ENCODE measurements at places on chromosomes 3 and 15.
A peak's percentile ranks its signal among the peaks of the same experiment; 100 is the strongest.

GRCh38 chr15:63234451-63234870, 42.9 kb upstream of the APH1B start:
- no peak for DNase-seq

DNA sequence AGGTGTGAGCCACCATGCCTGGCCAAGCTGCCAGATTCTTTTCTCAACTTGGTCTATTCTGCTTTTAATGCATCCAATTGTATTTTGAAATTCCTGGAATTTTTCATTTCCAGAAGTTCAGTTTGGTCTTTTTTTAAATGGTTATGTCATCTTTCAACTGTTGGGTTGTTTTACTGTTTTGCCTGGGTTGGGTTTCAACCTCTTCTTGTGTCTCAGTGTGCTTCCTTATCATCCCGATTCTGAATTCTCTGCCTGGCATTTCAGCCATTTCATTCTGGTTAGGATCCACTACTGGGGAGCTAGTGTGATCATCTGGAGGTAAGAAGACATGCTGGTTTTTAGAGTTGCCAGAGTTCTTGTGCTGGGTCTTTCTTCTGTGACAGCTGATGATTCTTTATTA, 61.5 kb downstream of the LRRC49 start:
- DNase-seq = no peak

DNA sequence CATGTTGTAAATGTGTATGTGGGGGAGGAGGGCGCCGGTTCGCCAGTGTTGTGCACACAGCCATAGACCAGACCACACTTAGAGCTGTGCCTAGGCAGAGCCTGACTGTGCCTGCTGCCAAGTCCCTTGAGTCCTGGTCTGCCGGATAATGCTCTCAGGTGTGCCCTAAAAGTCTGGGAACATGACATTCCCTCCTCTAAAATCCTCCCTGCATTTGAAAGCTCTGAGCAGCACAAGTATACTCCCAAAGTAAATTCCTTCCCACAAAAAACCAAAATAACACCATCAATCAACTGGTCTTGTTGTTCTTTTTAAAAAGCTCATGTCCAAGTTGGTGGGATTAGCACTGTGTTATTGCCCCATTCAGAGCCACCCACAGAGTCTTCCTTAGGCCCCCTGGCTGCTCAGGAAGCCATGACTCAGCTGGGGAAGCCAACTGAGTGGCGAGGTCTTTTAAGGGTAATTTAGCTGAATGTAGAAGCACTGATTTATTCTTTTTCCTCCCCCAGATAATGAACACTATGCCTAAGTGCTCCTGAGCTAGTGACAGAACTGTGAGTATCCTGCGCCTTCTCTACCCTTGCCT, 147.8 kb upstream of the MCTP2 start:
- DNase-seq = no peak

GRCh38 chr15:74328331-74329056, 39.0 kb downstream of the CYP11A1 start:
- no peak for DNase-seq

DNA sequence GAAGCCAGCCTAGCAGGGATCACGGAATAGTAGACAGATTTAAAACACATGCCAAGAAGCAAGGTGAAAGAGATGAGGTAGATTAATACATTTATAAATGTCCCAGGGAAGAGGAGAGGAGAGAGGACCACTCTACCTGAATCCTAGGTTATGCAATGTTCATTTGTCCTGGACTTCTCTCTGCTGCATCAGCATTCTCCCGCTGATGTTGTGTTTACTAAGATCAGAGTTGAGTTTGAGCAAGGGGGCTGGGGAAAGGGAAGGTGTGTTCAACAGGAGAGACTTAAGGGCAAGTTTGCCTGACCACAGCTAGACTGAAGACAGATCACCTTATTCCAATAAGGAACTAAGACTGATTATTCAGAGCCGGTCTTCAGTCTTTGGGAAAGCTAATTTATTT, 1.1 kb upstream of the KPNA1 start:
- no peak for DNase-seq

DNA sequence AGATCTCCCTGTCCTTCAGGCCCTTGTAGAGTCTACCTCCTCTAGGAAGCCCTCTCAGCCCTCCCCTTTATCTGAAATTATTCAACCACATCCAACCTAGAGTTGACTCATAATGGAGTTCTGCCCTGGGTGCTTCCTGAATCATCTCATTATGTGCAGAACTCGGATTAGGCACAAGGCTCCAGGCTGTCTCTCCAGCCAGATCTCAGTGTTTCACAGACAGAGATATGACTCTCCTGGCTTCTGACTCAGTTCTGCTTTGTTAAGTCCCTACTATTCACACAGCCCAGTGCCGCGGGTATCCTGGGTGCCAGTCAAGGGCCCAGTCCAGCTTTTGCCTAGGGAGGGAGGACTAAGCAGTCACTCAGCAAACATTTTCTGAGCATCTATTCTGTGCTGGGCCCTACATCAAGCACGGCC, 9.3 kb downstream of the STRA6 start:
- DNase-seq = peak; percentile 17

- no peak for DNase-seq
Observed at GRCh38 chr3:123872621-123873020, 11.5 kb downstream of the MYLK start.

- DNase-seq = no peak
Observed at GRCh38 chr3:87260270-87260669, 16.1 kb downstream of the POU1F1 start.

GRCh38 chr3:115999613-116000012, 376.3 kb downstream of the GAP43 start:
- no peak for DNase-seq

DNA sequence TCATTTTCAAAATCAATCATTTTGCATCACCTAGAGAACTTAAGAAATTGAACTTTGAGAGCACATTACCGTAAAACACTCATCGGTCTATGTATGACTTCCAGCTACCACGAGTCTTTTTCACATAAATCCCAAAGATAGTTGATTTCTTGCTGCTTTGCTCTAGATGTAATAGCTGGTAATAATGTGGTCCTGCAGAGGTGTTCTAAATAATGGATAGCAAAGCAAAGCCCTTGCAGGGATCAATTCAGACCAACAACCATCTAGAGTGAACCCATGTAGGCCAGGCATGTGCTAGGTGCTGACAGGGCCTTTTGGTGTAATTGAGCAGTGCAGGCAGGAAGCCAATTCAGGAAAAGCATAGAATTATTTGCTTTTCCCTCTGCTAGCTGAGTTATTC, 26.1 kb upstream of the C3orf80 start:
- no peak for DNase-seq

GRCh38 chr15:39909007-39909406, 11.1 kb downstream of the GPR176 start:
- no peak for DNase-seq

DNA sequence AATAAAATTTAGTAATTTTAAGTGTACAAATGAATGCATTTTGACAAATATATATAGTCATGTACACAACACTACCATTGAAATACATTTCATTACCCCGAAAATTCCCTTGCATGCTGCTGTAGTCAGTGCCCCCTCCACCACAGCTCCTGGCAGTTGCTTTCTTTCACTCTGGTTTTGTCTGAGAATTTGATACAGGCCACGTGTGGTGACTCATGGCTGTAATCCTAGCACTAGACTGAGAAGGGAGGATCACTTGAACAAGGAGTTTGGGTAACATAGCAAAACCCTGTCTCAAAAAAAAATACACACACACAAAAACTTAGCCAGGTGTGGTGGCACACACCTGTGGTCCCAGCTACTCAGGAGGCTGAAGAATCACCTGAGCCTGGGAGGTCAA, 65.4 kb downstream of the TFRC start:
- DNase-seq = no peak

DNA sequence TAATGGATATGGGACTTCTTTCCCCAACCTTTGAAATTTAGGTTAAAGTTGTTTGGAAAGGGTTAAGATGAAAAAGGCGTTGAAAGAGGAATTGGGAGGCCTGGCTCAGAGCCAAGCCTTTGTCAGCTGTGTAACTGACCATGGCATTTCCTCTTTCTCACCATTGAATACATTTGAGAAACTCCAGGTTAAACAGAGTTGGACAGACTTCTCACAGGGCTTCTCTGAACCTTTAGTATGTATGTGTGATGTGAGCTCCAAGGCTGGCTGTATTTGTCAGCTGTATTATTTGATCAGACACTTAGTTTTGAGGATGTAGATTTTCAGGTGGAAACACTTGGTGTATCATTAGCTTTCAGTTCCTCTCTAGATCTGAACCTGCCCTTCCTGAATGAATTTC, 136.4 kb upstream of the GOLGA6L4 start:
- DNase-seq = no peak

DNA sequence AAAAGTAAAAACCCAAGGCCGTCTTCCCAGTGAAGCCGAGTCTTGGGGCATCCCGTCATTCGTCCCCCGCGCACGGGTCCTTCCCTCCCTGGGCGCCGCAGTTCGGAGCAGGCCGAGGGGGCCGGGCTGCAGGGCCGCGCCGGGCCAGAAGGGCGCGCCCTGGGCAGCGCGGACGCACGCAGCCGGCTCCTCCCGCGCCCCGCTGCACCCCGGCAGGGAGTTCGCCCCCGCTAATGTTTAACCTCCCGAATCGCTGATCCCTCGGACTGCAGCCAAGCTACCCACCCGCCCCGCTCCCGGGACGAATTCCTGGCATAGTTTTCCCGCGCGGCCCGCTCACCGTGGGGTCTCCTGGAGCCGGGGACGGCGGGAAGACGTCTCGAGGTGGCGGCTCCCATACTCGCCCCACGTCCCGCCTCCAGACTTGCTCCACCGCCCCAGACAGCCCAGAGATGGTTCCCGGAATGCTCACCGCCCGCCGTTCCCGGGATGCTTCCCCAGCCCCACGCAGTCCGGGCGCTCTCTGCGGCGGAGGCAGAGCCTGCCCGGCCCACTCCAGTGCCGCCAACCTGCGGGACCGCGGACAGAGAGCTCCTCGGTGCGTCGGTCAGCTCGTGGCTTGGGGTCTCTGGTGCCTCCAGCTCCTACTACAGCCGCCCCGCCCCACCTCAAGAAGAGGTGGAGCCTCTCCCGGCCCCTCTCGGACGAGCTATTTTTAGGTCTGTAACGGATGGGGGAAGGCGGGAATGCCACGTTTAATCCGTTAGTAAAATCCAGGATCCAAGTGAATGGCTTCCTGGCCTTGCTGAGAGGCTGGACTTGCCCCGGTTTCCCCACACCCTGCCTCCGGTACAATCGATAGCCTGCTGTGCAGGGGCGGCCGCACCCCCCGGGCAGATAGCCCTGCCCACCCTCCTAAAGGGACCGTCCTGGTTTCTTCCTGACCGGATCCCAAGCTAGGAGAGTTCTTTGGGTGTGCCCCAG, at the start of gene DZIP1L:
DZIP1L (minus strand) TSS at position 621 of the 984 bp plus-strand sequence. CDS start 11,637 bp downstream, outside the sequence.
- peak; percentile 70 for DNase-seq

- DNase-seq = no peak
Observed at GRCh38 chr3:118436697-118437262, 597.9 kb downstream of the IGSF11 start.

DNA sequence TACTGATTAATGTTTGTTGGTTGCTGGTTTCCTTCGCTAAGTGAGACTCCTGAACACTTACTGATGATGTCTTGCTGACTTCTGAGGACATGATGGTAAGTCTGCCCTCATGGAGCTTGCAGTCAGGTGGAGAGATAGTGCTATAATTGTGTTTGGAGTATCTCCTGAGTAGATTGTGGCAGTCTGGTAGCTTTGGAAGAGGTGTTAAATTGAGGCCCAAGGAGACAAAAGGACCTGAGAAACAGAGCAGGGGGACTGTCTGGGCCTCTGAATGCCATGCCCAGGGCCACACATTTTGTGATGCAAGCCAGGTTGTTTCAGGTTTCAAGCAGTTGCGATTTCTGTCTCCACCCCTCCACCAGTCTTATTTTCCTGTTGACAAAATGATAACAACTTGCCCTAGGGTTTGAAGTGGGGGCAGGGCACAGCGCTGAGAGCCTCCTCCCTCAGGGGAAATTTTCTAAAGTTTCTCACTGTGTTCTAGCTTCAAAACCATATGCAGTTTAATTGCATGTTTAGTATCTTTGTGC, 16.7 kb downstream of the SMAD3 start:
- no peak for DNase-seq
